ENCODE measurements at places on chromosomes 5 and 9. TPM values are rescaled to one million over a fixed set of nuclear protein-coding genes. Genes with fewer than 3 reads are reported as not detected.
A peak's percentile ranks its signal among the peaks of the same experiment; 100 is the strongest.

DNA sequence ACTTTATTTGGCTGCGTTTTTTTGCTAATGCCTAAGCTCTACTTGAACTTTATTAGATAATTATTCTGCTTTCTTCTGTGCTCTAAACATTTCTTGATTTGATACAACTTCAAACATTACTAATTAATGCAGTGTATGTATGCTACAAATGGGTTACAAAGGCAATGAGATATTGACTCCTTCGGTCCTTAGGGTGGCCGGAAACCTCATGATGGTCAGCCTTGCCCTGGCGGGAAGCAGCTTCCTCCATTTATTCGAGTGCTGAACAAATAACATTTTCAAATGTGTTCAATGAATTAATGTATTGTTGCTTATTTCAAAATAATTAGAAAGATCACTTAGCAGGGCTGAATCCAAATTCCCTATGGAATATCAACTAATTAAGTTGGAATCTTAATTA, 3.9 kb upstream of the LNPEP start:
- DNase-seq = no peak

- no peak for DNase-seq
These were observed 911.6 kb upstream of the SEMA6A start for GRCh38 chr5:117486261-117486660.

GRCh38 chr5:109455598-109456096, 45.9 kb upstream of the PJA2 start:
- DNase-seq = no peak

DNA sequence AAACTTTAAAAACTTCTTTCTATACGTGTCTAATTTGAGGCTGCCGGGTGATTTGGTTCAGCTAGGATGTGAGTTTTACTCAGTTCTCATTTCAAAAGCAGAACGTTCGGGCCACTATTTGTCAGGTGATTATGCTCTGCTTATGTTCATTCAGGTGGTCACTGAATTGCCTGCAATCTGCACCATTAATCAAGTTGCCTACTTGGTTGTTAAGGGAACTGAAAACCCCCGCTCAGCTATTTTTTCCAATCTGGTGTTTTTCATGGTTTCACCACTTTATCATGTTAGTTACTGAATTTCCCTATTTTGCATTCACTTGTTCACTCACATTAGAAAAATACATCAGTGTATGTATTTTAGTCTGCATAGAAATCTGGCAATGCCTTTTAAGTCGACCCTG, 523.0 kb downstream of the CSNK1G3 start:
- no peak for DNase-seq

- no peak for DNase-seq
These were observed 40.9 kb downstream of the SEC61B start for GRCh38 chr9:99262949-99263418.

DNA sequence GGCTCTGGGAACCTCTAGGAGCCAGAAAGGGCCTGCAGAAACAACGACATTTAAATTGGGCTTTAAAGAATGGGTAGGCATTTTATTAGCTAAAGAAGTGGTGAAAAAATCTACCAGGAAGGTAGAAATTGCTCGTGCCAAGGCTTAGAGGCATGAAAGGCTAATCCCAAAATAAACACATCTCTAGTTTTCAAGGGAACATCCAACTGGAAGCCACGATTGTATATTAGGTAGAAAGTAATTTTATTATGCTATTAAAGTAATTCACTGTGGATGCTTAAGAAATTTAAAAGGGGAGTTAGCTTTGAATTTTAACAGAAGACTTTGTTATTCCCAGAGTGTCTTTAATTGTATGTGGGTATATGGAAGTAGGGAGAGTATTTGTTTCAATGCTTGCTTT, 17.5 kb upstream of the CNTLN start:
- no peak for DNase-seq

GRCh38 chr5:27315363-27316270, 277.2 kb upstream of the CDH9 start:
- DNase-seq = no peak

GRCh38 chr5:132009706-132010405, 1.6 kb downstream of the ACSL6 start:
- DNase-seq = no peak

GRCh38 chr9:123753669-123754258, 176.2 kb downstream of the DENND1A start:
- no peak for DNase-seq

DNA sequence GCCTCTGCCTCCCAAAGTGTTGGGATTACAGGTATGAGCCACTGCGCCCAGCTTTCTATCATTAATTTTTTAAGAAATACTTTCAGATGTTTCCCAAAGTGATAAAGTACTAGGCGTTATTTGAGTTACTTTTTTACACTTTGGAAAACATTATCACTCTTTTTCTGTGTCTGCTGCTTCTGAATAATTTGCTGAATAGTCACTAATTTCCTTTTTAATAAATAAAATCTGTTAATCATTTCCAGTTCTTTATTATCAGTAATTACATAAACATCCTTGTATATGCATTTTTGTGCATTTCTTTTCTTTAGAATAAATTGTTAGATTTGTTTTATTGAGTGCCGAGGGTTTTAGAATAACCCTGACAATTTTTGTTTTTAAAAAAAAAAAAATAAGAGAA, 48.6 kb downstream of the UHRF2 start:
- DNase-seq = no peak

DNA sequence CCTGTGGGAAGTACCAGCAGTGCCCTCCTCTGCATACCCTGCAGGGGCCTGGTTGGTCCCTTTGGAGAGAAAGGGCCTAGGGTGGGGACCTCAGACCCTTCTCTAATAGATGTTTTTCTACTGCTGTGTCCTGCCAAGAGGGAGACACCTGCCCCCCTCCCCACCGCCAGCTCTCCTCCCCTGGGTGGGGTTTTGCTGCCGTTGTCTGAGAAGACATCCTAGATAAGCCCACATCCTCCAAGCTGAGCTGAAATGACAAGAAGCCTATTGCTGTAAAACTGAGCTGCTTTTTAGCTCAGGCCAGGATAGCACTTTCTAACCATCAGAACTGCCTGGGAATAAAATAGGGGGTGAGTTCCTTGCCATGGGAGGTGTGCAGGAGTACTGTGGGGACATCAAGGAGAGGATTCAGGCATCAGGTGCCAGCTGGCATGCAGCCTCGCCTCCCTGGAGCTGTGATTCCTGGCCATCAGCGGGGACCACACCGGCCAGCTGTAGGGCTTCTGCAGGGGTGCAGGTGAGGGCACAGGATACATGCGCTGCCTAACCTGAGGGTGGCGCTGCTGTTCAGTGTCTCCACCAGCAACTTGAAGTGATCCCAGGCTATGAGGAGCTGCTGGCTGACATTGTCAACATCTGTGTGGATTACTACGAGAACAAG, 37.9 kb downstream of the CYFIP2 start:
- peak; percentile 61 for DNase-seq

DNA sequence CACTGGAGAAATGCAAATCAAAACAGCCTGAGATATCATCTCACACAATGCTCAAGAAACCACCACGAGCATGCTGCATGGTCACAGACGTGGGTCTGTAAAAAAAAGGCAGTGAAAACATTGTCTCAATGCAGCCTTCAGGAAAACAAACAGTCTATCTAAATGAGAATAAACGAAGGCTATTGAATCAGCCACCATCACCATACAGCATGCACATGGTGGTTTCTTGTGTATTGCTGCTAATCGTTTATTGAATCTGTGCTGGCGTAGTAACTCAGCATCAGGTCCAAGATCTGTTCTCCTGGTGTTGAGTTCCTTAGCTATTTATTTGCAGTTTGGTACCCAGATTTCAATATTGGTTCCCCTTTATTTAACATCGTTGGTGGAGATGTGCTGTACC, 1115.0 kb downstream of the CDH18 start:
- no peak for DNase-seq

DNA sequence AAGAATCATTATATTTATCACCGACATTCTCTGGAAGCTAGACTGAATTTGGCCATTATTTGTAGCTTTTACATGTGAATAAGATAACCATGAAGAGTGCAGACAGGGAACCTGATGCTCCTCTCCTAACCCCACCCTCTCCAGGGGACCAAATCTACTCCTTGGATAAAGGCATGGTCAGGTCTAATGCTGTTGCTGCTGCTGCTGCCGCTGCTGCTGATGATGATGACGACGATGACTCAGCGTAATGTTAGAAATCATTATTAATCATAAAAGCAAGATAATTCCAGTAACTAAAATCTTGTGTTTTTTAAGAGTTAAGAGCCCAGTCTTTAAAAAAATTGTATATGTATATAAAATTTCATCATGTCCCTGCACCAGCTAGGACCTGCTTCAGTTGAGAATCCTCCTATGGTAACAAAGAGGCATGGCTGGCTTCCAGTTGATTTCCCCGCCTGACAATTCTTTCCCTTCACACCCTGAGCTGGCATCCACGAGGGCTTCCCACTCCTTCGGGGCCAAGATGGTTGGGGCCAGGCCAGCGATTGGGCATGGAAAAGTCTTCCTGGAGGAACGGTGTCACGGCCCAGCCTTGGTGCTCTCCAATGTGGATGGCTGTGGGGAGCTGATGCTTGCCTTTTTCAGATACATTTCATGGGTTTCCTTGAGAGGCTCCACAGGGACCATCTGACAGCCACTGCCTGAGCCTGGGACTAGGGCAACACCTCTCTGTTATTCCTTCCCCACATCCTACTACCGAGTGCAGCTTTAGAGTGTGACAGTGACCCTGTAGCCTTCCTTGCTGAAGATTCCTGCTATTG, 400.0 kb downstream of the CTNND2 start:
- no peak for DNase-seq

GRCh38 chr9:134358662-134359319, 32.5 kb downstream of the RXRA start:
- DNase-seq = no peak

- no peak for DNase-seq
These were observed 294.4 kb downstream of the HINT1 start for GRCh38 chr5:130870691-130871090.

DNA sequence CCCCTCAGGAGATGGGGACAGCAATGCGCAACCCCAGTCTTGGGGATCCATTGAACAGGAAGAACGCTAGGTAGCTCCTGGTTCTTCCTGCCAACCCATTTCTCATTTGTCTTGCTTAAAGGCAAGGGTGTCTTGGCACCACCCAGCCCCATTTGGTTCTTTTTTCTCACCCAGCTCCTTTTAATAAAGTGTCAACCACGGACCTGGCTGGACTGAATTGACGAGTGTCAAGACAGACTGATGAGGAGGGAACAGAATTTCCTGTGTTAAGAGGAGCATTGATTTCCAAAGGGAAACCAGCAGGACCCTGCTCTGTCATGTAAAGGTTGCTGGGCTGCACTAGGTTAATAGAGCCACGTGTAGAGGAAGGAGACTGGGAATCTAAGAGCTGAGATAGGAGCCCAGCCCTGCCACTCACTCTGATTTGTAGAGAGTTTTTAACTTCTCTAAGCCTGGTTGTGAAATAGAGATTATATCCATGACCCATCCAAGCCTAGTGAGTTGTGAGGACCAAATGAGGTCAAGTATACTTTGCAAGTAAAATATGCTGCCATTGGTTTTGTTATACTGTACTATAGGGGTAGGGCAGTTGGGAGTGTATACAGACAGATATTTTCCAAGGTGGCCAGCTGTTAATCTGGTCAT, 33.7 kb downstream of the OSTF1 start:
- DNase-seq = no peak

GRCh38 chr5:127766676-127767335, 63.6 kb downstream of the CCDC192 start:
- no peak for DNase-seq

DNA sequence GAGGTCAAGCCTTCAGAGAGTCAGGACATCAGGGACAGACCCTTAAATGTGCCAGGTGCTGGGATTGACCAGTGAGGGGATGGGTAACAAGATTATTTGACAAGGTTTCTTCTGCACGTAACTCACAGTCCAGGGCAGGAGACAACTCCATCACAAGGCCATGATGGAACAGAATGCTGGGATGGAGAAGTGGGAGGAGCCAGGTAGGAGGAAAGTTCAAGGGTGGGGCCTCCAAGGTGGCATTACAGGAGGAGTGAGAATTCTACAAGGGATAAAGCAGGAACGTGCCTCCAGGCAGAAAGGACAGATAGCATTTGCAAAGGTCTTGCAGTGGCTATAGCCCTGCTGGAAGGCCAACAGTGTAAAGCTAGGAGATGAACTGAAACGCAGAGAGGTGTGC, 102.2 kb downstream of the FGF18 start:
- DNase-seq = no peak

DNA sequence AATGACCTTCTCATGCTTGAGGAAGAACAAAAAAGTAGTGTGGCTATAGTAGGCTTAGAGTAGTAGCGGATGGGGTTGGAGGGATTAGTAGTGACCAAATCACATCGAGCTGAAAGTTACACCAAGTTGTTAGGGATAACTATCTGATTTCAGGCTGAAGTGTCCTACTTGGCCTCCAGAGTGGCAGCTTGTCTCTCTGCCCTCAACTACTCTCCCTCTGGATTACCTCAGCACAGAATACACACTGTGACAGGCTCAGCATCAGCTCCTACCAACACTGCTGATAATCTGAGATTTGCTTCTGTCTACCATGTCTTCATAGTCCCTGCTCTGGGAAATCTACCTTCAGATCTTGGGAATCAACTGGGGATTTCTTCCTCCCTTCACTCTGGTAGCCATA, 714.6 kb upstream of the GRAMD2B start:
- no peak for DNase-seq

GRCh38 chr5:93789173-93790067, 48.0 kb upstream of the POU5F2 start:
- DNase-seq = no peak

GRCh38 chr5:151476016-151476415, 28.6 kb downstream of the SLC36A1 start:
- no peak for DNase-seq

- no peak for DNase-seq
These were observed 94.8 kb downstream of the AOPEP start for GRCh38 chr9:94821098-94821887.

Gene PHF24
- total RNA-seq = not detected

Gene VAV2
- 7.6 TPM for total RNA-seq

Gene ZDHHC11B
- total RNA-seq = 0.55 TPM

All from CD8-positive, alpha-beta memory T cell (primary cell).